Stimulated activated CD4-positive, alpha-beta T cell treated with anti-CD3 and anti-CD28 coated beads, TNF-alpha, amount 100 ng/mL, for 4 hours (primary cell): ENCODE measurements at places on chromosomes 2 and 18.
A peak's percentile ranks its signal among the peaks of the same experiment; 100 is the strongest.

DNA sequence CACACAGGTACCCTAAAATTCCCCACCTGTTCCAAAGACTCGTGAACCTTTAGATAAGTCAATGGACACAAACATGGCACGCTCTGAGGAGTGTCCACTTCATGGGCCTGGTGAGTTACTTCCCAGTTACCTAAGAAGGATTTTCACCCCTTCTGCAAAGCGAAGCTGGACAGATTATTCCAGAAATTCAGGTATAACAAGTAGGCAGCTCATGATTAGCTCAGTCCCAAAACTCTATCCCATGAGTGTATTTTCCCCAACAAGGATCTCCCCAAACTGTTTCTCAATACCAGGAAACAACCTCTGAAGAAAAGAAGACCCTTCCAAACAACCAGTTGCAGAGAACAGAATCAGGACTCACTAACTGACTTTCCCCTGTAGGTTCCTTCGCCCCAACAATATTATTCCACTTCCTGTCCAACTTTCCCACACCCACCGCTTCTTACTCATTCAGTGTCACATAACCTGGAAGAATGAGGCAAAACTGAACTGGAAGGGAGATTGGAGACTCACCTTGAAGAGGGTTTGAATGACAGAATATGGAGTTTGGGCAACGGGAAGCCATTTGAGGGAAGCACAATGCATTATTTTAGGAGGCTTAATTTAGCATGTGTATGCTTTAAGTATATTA, 120.1 kb downstream of the ANTXR1 start:
- DNase-seq: no peak

- DNase-seq: no peak
These were observed 106.8 kb upstream of the SERPINE2 start for GRCh38 chr2:224145751-224146355.

DNA sequence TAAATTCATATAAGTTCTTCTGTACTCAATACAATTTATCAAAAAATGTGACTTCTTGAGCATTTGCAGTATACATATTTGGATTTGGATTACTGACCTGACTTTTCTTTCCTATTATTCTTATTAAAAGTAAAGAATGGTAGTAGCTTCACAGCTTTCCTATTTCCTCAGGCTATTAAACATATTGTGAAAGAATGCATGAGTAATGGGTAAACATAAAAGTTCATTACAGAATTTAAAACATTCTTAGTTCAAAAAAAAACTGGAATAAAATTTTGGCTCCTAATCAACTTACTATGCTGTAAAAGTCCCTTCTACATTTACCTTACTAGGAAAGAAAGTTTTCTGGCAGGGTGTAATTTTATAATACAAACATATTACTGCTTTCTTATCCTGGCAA, 27.3 kb upstream of the C2orf66 start:
- DNase-seq: no peak

GRCh38 chr18:11245879-11246278, 96.5 kb upstream of the PIEZO2 start:
- DNase-seq: no peak

- no peak for DNase-seq
These were observed 474.2 kb upstream of the LRRTM1 start for GRCh38 chr2:80778704-80779103.

GRCh38 chr2:98378196-98378595, 31.9 kb downstream of the CNGA3 start:
- DNase-seq: no peak

GRCh38 chr18:37362158-37362890, 203.3 kb downstream of the CELF4 start:
- DNase-seq: no peak

DNA sequence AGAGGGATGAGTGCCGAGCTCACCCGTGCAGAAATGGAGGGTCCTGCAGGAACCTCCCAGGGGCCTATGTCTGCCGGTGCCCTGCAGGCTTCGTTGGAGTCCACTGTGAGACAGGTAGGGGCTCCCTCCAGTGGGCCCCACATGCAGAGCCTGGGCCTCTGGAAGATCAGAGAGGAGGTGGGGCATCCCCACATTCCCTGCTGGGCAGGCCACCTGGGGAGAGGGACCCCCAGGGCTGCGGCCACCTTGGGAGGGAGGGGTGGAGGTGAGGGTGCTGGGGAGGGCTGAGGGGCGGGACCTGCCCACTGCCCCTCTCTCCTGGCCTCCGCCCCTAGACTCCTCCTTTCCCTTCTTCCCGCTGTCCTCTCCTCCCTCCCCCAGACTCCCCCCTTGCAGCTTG, 38.5 kb downstream of the MTERF4 start:
- DNase-seq: no peak

- DNase-seq: no peak
These were observed 88.3 kb upstream of the HS6ST1 start for GRCh38 chr2:128406736-128407554.

DNA sequence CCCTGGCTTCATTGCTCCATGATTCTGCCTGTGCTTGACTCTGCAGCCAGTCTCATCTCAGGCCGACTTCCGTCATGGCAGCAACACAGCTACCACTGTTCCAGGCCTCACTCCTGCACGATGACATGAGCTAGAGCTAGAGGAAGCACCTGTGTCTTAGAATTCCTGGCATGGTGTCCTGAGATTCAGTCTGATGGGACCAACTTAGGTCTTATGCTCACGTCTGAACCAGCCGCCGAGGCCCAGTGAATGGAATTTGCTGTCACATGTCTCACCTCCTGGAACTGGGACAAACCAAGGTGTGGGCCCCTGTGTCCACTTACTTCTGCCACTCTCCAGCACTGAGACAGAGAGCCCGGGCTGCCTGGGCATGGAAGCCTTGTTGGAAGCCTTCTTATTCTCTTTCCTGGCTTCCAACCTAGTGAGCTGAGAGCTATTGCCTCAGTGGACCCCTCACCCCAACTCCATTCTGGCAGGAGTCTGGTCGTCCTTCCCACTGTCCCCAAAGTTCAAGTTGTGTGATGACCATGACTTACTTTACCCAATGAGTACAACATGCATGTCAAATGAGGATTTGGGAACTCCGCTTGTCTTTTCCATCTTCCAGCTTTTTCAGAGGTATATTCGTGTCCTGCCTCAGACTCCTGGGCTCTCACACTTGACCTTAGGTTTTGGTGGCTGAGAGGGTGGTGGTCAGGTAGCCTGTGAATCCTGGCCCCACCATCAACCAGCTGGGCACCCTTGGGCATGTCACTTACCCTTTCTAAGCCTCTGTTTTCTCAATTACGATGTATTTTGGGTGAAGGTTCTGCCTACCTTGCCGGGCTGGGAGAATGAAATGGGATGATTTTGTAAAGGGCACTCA, 39.1 kb upstream of the HS6ST1 start:
- no peak for DNase-seq

- no peak for DNase-seq
These were observed 9.4 kb downstream of the ABCG8 start for GRCh38 chr2:43848214-43848613.

DNA sequence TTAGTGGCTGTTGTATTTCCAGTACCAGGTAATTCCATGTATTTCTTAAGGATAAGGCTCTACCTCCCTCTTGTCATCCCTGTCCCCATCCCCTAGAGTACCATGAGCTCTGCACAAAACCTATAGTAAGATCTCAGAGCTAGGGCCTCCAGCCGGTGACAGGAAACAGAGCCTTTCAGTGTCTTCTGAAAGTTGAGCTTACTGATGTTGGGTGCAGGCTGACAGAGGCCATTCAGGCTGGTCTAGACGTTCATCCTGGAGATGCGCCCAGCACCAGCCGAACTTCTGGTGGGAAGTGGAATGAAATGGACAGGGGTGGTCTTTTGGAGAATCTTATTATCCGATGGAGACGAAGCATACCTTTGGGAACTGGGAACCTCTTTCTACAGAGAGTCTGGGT, 16.7 kb upstream of the LYPD6B start:
- no peak for DNase-seq

DNA sequence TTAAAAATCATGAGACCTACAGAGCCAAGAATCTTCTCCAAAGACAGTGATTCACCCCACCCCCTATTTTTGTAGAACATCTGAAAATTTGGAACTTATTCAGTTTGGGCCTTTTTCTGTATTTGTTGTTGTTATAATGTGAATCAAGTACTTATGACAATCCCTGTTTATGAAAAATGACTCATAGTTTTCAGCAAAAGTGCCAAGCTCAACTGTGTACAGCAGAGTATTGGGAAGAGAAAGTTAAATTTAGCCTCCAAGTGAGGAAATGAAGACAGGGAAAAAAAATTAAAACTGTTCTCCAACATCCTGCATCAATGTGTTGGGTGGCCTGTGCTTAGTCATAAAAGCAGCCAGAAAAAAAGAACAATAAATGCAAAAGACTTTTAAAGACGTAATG, 46.2 kb downstream of the LRATD1 start:
- no peak for DNase-seq

- no peak for DNase-seq
These were observed 39.1 kb upstream of the FAM124B start for GRCh38 chr2:224440988-224441387.

DNA sequence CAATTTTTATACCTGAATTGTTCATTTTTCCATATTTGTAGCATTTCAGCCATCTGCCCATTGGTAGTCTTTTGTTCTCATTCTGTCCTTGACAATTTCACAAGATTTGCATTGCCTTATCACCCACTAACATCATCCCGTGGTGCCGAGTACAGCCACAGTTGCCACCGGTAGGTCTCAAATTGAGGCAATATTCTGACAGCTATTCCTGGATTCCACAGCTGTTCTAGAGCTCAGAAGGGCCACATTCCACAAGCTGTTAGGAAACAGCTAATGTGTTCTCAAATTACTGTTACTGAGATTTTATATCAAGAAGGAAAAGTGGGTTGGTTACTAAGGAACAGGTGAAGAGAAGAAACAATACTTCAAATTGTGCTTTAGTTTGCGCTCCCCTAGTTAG, 178.8 kb downstream of the RPRM start:
- DNase-seq: no peak

- DNase-seq: peak; percentile 96
These were observed 656 bp downstream of the ADI1 start for GRCh38 chr2:3518496-3519254.

DNA sequence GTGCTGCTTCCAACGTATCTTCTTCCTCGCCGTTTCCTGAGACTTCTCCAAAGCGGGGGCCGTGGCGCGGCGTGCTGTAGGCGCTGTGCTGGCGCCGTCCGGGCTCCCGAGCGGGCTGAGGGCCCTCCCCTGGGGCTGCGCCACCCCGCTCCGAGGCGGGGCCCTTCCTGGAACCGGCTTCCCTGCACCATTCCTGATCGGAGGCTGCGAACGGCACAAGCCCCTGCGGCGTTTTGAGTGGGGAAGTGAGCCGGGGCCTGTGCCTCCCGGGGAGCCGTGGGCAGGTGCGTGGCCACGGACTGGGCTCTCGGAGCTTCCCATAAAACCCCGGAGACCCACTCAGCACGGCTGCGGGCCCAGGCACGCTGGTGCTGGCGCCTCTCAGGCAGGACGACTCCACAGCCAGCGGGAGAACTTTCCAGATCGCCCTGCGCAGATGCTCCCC, 74.7 kb downstream of the PSMG2 start:
- no peak for DNase-seq
